ENCODE measurements at places on chromosomes 6 and 20.
A peak's percentile ranks its signal among the peaks of the same experiment; 100 is the strongest.

DNA sequence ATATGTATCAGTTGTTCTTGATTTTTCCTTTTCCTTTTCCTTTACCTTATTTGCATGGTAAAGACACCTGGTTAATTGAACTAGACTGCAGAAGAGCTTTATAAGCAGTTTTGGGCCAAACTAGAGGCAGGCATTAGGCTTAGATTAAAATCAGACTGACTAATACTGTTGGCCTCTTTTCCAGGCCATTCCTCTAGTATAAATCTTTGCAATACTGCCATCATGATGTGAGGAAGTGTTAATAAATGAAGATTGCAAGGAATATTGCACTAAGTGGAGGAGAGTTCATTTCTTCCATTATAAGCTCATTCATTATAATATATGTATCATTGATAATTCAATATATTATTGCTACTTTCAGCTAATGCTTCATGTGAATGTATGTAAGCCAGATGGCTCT is 163.8 kb downstream of the MMUT start:
- no peak for DNase-seq

- DNase-seq: no peak
These were observed 40.3 kb downstream of the ATP9A start for GRCh38 chr20:51727872-51728271.

DNA sequence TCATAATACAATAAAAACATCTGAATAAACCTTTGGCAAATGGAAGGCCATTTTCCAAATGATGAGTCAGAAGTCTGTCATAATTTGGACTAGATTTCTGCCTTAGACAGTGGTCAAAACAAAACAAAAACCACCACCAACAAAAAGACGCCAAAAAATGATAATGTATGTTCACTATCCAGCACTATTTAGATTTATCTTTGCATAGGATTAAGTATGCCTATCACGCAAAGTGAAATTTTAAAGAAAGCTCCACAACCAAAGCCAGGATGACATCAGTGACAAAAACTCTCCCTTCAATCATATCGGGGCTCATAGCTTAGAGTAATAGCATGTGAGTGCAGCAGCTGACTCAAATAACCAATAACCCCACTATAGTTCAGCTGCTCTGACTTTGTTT is 201.9 kb downstream of the MOXD1 start:
- DNase-seq: no peak

- DNase-seq: no peak
These were observed 7.3 kb upstream of the SNTA1 start for GRCh38 chr20:33450867-33451266.

GRCh38 chr6:121823437-121823851 is 388.0 kb downstream of the GJA1 start:
- DNase-seq: no peak

GRCh38 chr6:107441682-107442081 is 17.7 kb downstream of the PDSS2 start:
- no peak for DNase-seq

- no peak for DNase-seq
These were observed 94.3 kb upstream of the FAM8A1 start for GRCh38 chr6:17505767-17506280.

- no peak for DNase-seq
These were observed 211.6 kb downstream of the ALDH8A1 start for GRCh38 chr6:134738211-134738885.

DNA sequence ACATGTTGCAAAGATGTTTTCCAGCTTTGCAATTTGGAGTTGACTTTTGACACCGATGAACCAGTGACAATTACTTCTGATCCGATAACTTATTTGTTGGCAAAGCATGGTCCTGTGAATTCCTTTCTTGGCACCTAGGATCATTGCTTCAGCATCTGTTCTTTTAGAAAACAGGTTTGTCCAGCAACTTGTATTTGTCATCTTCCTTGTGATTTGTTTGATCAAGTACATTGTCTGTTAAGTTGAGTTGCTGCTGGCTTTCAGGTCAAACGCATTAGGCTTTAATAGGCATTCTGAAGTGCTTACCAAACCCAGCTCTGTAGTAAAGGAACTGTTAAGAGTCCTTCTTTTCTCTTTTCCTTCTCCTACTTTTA is 192.4 kb upstream of the ZNF217 start:
- peak; percentile 10 for DNase-seq

DNA sequence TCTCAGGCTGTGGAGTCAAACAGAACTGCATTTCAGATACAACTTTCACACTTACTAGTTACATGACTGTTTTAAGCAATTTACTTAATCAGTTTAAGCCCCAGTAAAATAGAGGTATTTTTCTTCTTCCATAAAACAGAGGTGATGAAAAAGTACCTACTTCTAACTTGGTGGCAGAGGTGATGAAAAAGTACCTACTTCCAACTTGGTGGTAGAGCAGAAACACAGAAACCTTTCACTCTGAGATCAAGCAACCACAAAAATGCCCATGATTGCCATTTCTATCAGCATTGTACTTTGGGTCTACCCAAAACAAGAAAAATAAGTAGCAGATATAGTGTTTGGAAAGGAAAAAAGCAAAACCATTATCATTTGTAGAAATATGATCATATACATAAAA is 148.7 kb downstream of the OPRM1 start:
- no peak for DNase-seq

DNA sequence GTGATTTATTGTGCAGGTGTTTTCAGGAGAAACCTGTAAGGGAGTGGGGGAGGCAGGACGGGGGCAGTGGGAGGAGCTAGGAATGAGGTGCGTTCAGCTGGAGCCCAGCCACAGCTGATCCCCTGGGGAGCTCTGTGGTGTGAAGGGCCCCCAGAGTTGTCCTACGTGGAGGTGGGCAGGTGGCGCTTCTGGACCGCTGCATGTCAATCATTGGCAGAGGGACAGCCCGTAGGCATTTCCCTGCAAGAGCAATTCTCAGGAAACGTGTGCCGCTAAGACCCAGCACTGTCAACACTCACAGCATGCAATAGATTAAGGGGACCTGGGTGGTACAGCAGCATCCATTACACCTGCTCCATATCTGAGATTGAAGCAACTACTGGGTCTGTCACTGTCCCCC is 88.0 kb downstream of the PRND start:
- DNase-seq: peak; percentile 83

DNA sequence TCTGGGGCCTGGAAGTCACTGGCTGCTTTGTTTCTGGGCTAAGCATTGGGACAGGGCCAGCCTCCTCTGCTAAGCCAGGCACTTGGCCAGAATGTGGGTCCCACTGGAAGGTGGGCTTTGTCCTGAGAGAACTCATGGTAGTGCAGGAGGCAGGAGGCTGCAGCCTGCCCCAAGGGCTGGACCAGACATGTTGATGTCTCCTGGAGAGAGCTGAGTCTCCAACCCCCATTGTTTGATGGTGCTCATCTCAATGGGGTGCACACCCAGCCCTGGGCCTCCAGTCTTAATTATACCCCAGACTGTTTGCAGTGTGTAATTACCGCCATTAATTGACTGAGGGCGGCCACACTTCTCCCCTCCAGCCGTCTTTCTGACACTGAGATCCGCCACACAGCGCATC is 220.5 kb upstream of the PMEPA1 start:
- peak; percentile 89 for DNase-seq

- DNase-seq: no peak
These were observed 25.1 kb upstream of the FAM8A1 start for GRCh38 chr6:17574866-17575560.

GRCh38 chr6:25122622-25123237 is 156.4 kb upstream of the CARMIL1 start:
- no peak for DNase-seq

GRCh38 chr20:22460231-22460630 is 124.1 kb downstream of the FOXA2 start:
- DNase-seq: no peak

- no peak for DNase-seq
These were observed 137.2 kb downstream of the MAP3K4 start for GRCh38 chr6:161128680-161129196.

- no peak for DNase-seq
These were observed 693 bp downstream of the HLA-F start for GRCh38 chr6:29723666-29724588.

DNA sequence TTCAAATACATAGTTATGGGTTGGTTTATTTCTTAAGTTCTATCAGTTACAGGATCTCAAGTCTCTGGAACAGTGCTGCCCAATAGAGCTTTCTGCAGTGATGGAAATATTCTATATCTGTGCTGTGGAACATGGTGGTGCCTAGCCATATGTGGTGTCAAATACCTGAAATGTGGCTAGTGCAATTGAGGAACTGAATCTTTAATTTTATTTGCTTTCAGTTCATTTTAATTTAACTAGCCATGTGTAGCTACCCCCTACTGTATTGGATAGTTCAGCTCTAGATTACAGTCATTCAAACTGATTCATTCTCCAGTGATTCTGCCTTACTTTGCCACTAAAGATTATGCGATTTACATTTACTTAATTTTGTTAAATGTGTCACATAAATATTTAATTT is 503.2 kb downstream of the CDKAL1 start:
- no peak for DNase-seq

- DNase-seq: no peak
These were observed 73.1 kb downstream of the QKI start for GRCh38 chr6:163487606-163488005.

- no peak for DNase-seq
These were observed 304.9 kb upstream of the RNF24 start for GRCh38 chr20:4320291-4320690.

- DNase-seq: no peak
These were observed 33.9 kb upstream of the BCLAF1 start for GRCh38 chr6:136323431-136324112.

DNA sequence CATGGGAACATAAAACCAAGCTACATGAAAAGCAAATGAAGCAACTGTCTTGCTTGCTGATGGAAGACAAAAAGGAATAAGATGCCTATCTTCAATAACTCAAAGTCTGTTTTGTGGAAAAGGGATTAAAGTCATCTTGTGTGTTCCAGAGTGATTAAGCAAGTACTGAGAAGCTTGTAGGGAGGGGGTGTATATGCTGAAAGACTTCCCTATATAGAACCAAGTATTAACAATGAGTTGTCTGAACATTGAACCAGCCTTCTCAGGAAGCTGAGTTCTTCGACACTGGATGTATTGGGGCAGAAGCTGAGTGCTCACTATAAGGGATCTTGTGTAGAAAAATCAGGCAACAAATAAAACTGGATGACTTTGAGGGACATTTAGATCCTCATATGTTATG is 451.8 kb downstream of the CD83 start:
- no peak for DNase-seq

DNA sequence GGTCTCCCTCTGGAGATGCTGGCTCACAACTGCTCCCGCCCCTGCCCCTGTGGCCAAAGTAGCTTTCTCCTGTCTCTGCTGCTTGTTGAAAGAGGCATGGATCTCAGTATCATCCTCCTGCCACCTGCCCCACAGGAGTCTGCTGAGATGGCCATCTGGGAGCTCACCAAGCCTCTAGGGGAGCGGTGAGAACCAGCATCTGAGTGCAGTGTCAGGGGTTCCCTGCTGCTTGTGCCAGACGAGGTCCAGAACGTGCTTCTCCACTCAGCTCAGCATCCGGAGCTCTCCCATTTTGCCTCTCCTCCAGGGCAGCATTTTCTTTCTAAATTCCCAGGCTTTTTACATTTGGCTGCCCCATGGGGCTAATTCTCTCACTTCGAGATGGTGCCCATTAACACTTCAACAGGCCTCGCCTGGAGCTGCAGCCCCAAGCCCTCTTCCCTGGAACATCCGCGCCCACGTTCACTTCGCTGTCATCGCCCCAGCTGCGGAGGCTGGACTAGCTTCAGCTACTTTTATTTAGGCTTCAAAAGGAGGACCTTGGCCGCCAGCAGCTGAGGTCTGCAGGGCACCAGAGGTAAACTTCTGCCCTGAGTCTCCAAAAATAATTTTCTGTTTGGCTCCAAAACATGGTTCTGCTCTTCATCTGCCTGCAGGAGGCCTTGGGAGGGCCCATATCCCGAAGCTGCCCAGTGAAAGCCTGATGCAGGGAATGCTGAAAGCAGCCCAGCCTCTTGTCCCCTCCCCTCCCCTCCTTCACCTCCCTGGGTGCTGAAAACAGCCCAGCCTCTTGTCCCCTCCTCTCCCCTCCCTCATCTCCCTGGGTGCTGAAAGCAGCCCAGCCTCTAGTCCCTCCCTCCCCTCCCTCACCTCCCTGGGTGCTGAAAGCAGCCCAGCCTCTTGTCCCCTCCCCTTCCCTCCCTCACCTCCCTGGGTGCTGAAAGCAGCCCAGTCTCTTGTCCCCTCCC is 25.2 kb upstream of the MLN start:
- no peak for DNase-seq

GRCh38 chr6:158903801-158904200 is 84.6 kb upstream of the EZR start:
- no peak for DNase-seq

DNA sequence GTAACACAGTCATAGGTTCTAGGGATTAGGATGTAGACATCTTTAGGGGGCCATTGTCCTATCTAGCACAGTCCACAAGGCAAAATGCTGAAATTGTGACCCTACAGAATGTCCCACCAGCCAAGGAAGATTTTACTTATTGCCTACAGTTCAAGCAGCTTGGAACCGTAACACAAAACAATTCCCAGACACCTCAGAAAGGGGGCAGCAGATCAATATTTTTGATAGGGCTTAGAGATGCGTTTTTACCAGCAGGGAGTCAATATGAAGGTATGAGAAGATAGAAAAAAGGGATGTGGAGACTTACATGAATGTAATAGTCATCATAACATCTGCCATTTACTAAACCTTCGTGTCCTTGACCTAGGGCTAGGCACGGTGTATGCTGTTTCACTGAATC is 81.0 kb downstream of the TMEM170B start:
- DNase-seq: no peak

GRCh38 chr6:37369321-37370201 is 15.8 kb downstream of the RNF8 start:
- DNase-seq: no peak

DNA sequence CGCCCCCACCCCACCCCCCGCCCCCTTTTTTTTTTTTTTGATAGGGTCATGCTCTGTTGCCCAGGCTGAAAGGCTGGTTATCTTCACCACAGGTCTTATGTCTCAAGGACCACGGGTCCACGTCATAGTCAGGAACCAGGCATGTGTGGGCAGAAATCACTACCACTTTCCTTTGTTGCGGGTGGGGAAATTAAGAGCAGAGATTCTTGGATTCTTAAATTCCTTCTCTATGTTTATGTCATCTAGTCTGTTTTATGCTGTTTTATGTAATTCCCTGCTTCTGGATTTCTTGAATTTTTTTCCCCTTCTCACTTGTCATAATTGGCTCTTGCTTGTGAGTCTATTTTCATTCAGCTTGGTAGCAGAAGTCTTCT is 25.8 kb upstream of the PLCG1 start:
- DNase-seq: no peak

DNA sequence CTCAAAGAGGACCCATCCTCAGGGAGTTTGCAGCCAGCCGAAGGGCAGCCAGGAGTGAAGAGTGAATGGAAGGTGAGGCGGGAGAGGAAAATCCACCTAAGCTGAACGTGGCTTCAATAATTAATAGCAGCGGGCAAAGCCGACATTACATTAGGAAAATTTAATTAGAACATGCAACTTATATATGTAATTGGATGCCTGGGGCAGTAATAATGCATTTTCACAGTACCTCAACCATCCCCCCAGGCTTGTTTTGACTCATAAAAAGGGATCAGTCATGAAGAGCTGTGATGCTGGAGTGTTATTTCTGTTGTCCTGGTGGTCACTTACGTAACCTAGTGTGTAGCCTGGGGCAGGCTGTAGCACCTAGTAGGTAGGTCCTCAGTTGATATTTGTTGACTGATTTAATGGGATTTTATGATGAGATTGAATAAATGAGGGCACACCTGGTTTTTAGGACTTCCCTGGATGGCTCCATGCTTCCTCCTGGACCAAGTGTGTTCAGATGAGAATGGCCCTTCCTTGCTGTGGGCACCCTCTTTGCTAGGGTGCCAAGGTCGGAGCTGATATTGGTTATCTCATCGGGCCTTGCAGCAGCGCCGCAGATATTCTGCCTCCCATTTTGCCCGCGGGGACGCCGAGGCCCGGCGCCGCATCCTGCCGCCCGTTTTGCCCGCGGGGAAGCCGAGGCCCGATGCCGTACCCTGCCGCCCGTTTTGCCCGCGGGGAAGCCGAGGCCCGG is 128.8 kb downstream of the CDH26 start:
- no peak for DNase-seq

Measured in NCI-H1105 (cell line).